ENCODE measurements at places on chromosomes 12 and 14.

- no peak for DNase-seq
Observed at GRCh38 chr12:96239711-96240635, 45.8 kb downstream of the ELK3 start.

DNA sequence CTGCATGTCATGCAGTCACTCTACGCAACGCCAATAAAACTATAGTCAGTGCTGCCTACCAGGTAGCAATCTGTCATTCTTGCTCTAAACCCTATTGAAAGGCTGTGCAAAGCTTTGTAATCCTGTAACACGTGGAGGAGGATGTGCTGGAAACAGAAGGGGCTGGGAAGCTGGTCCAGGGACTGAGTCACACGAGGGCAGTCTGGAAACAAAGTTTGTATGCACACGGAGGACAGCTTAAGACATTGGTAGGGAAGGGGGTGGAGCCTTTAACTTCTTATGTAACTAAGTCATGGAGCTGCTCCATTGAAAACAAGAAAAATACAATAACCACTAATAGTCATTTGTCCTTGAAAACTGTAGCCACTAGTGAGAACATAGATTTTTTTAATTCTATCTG is 128.0 kb downstream of the BCAT1 start:
- DNase-seq = no peak

- no peak for DNase-seq
Observed at GRCh38 chr12:19131025-19131444, 1.5 kb downstream of the PLEKHA5 start.

DNA sequence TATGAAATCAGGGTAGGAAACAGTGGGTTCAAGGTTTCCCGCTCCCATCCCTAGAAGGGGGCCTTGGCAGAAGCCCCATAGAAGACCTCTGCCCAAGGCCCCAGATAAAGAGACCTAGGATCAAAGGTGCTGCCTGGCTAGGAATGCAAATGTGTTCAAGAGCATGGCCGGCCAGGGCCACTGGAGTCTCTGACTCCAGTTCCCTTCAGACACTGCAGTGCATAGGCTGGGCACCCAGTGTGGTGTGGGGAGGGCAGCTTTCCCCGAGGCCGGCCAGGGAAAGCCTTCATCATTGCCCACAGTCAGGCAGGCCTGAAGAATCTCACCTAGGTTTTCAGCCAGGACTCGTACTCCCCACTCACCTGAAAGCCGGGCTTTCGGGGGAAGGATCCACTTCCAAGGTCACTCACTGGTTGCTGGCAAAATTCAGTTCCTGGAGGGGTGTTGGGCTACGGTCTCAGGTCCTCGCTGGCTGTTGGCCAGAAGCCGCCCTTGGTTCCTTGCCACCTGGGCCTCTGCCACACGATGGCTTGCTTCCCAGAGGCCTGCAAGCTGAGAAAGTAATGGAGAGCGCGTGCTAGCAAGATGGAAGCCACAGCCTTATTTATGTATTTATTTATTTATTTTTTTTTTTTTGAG is 9.7 kb upstream of the PEBP1 start:
- no peak for DNase-seq

DNA sequence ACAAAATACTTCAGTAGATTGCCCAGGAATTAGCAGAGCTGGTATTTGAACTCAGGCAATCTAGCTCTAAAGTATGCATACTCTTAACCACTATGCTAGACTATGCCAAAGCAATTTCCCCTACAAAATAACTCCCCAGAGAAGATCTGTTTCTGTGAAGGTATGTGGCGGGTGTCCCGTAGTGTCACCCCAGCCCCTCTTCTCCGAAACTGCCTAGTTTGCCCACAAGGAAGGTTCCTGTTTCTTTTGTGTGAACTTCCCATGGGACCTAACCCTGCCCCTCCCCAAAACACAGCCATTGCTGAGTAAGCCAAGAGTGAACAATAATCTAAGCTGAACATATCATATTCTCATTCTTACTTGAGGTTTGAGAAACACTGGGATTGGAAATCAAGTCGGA is 15.5 kb upstream of the RAP1B start:
- DNase-seq = no peak

GRCh38 chr14:89851106-89851505 is 103.4 kb downstream of the EFCAB11 start:
- DNase-seq = no peak

DNA sequence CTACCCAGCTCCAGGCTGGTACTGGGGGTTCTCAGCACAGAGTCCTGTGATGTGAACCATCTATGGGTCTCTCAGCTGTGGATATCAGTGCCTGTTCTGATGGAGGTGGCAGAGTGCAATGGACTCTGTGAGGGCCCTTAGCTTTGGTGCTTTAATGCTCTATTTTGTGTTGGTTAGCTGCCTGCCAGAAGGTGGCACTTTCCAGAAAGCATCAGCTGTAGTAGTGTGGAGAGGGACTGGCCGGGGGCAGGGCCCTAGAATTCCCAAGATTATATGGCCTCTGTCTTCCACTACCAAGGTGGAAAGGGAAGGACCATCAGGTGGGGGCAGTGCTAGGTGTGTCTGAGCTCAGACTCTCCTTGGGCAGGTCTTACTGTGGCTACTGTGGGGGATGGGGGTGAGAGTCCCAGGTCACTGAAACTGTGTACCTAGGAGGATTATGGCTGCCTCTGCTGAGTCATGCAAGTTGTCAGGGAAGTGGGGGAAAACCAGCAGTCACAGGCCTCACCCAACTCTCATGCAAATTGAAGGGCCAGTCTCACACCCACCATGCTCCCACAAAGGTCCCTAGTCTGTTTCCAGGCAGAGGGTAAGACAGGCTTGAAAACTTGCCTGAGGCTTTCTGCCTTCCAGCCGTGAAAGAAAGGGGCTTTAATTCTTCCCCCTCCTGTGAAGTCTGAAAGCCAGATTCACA is 878.1 kb downstream of the C12orf50 start:
- no peak for DNase-seq

GRCh38 chr12:32920506-32921085 is 24.0 kb upstream of the PKP2 start:
- no peak for DNase-seq

DNA sequence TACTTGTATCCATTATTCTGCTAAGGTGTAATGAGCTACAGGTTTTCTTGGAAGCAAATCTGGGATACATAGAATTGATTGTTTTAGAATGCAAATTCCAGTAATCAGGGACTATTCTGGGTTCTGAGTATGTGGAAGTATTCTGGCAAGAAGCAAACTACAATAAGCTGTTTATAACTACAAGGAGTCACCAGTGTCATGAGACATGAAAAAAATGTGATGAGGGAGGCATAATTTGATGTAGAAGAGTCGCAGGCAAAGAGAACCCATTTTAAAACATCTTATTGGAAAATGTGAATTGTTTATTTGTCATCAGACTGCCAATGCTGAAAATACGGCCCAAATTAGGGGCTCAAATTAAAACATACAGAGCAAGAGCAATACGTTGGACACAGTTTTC is 321.8 kb upstream of the E2F7 start:
- DNase-seq = no peak

DNA sequence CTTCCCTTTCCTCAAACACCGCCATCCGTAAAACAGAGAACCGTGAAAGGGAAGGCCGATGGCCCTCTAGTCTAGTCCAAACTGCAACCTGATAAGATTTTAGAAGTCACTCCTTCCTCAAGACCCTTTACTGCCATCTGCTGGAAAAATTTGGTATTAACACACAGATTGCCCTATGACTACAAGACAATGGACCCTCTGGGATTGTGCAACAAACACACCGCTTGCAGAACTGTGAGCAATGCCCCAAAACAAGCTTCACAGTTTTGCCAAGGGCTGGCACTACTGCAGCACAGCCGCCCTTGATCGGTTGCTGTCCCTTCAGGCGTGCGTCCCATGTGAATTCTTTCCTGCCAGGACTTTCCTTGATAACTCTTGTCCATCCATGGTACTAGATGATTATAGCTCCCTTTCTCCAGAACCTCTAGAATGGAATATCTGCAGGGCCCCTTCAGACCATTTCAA is 23.1 kb downstream of the LLPH start:
- peak; percentile 53 for DNase-seq

DNA sequence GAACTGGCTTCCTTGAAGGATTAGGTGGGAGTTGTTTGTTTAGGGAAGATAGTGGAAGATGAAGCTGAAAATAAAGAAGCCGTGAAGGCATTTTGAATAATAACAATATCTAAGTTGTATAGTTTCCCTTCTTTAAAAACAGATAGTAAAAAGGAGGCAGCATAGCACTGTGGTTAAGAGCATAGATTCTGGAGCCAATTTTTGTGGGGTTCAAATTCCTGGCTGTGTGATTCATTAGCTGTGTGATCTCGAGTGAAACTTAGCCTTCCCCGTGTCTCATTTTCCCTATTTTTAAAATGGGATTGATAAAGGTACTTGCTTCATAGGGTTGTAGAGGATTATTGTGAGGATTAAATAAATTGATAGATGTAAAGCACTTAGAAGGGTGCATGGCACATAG is 104.5 kb downstream of the MYRFL start:
- no peak for DNase-seq

DNA sequence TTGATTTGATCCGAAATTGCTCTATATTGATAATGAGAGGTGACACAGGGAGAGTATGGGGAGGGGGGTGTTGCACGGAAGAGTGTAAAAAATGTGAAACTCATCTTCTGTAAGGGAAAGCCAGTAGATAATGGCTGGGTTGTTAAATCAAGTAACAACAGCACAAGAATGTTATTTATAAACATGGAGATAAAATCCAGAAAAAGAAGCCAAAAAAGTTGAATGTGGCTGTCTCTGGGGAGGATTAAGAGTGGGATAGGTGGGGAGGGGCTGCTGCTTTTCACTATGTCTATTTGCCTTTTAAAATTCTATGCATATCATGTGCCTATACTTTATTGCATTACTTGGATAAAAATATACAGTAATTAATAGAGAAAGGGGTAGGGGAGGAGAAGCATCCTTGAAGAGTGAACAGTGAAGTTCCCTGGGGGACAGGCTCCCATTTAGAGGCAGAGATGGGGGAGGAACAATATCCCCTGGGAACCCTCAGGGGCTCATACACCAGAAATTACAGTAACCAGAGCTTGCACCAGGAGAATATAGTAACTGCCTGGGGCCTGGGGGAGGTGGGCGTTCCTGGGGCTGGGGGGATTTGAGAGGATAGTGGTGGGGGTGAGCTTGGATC is 39.2 kb upstream of the ANKRD9 start:
- no peak for DNase-seq

- DNase-seq = no peak
Observed at GRCh38 chr14:46306267-46306666, 345.3 kb downstream of the RPL10L start.

All from stimulated activated CD8-positive, alpha-beta memory T cell treated with anti-CD3 and anti-CD28 coated beads, Interleukin-4, amount 100 ng/mL, for 48 hours (primary cell).